ENCODE measurements at places on chromosomes 6 and 20. TPM values are rescaled to one million over a fixed set of nuclear protein-coding genes. Genes with fewer than 3 reads are reported as not detected.

GRCh38 chr6:143262859-143263258 is 187.6 kb downstream of the ADAT2 start:
- DNase-seq = no peak

- DNase-seq = no peak
These were observed 52.3 kb upstream of the ADGRF1 start for GRCh38 chr6:47094241-47094925.

DNA sequence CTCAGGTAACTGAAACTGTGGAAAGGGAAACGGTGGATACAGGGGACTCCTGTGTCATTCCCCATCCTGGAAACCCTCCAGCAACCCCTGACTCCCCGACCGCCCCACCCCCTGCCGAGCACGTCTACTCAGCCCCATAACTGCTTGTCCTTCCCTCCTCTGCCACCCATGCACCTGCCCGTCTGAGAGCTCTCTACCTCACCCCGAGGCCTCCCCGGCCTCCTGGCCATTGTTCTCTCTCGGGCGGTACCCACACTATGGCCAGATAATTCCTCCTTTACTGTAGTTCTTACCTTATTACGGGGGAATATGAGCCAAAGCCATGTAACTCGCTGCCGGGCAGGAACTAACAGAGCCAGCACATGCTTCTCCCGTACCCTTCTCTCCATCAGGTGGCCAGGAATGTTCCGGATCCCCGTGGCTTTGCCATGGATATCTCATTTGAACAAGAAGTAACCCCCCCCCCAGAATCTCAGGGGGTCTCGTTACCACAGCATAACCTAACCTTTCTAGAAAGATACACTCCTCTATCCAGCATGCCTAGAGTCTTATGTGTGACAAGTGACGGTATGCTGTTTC is 4.8 kb upstream of the IRF4 start:
- no peak for DNase-seq

- no peak for DNase-seq
These were observed 155.5 kb downstream of the BCAS1 start for GRCh38 chr20:53914781-53915445.

DNA sequence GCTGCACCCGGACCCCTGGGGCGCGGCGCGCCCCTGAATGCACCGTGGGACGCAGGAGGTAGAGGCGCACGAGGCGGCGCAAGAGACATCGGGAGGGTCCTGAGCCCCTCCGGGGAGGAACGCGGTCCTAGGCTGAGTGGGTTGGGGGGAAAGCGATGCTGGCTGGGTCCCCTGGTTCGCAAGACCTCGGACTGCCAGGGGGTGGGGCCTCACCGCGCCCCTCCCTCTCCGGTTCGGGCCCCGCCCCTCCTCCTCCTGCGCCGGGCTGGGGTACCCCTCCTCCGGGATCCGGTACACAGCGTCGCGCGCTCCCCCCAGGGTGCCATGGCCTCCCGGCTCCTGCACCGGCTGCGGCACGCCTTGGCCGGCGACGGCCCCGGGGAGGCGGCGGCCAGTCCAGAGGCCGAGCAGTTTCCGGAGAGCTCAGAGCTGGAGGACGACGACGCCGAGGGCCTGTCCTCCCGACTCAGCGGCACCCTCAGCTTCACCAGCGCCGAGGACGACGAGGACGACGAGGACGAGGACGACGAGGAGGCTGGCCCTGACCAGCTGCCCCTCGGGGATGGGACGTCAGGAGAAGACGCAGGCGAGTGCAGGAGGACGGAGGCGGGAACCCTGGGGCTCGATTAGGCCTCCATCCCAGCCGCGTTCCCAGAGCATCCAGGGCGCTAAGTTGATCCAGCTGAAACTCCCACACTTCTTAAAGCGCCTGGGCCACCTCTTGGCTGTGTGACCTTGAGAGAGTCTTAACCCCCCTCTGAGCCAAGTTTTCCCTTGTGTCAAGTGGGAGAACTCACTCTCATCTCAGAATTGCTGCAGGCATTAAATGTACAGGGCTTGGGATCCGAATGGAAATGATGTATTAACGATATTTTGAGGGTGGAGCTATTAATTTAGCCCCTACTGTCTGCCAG is 541 bp downstream of the SNX21 start:
- peak; percentile 57 for DNase-seq

The GABRR1 gene
- total RNA-seq = 0.02 TPM

- DNase-seq = no peak
These were observed 21.6 kb upstream of the MCM3 start for GRCh38 chr6:52305948-52306767.

- DNase-seq = no peak
These were observed 131.6 kb downstream of the GMPR start for GRCh38 chr6:16369989-16370388.

The BEND3 gene
- total RNA-seq = 2.3 TPM

The MAP3K7 gene
- total RNA-seq = 30.0 TPM

Measured in A172 (cell line).